ENCODE measurements at places on chromosomes 11 and 22.

DNA sequence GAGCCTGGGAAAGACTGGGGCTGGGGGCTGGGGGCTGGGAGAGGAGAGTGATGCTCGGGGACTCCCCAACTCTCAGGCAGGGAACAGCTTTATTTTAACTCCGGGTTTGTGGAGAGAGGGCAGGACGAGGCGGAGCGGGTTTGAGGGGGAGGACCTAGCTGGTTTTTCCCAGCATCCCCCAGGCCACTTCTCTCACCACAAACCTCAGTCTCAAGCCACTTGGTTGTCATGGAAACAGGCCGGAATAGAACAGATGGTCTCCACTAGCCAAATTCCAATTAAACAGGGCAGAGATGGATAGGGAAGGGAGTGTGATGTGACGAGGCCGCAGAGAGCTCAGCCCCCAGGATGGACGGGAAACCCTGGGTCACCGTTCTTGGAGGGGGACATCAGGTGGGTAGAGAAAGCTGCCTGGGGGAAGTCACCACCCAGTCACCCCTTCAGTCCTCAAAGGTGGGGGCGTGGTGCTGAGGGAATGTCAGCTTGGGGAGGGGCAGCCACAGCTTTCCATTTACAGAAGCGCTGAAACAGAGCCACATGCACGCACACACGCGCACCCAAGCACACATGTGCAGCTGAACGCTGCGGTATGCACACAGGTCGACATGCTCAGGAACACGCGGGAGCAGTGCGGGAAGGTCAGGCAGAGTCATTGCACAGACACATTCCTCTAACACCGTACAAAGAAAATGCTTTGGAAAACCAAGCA lies 19.2 kb downstream of the NECTIN1 start:
- no peak for DNase-seq

GRCh38 chr22:44743804-44744211 lies 8.6 kb upstream of the ARHGAP8 start:
- DNase-seq: no peak

GRCh38 chr11:133576351-133576750 lies 44.0 kb upstream of the OPCML start:
- peak; percentile 26 for DNase-seq

DNA sequence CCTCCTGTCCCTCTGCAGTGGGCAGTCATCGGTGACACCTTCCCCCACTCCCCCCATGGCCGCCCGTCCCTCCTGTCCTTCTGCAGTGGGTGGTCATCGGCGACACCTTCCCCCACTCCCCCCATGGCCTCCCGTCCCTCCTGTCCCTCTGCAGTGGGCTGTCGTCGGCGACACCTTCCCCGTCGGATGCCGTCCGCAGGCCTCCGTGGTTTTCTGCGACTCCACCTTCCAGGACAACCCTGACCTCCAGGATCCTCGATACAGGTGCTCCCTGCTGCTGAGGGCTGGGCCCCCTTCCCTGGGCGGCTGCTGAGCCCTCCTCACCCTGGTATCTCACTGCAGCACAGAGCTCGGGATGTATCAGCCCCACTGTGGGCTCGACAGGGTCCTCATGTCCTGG lies 2.2 kb downstream of the MIOX start:
- no peak for DNase-seq

- no peak for DNase-seq
Measured at GRCh38 chr22:45576730-45577464, 74.2 kb downstream of the FBLN1 start.

- DNase-seq: no peak
Measured at GRCh38 chr11:46235777-46236688, 41.4 kb upstream of the CREB3L1 start.

GRCh38 chr11:94946812-94947211 lies 26.5 kb downstream of the CWC15 start:
- no peak for DNase-seq
